Stimulated activated naive CD4-positive, alpha-beta T cell treated with Interleukin-2 at 50 U/mL for 16 hours (primary cell): ENCODE measurements at places on chromosomes 3 and 15.
A peak's percentile ranks its signal among the peaks of the same experiment; 100 is the strongest.

GRCh38 chr15:29382862-29383261, 113.2 kb upstream of the NSMCE3 start:
- no peak for DNase-seq

DNA sequence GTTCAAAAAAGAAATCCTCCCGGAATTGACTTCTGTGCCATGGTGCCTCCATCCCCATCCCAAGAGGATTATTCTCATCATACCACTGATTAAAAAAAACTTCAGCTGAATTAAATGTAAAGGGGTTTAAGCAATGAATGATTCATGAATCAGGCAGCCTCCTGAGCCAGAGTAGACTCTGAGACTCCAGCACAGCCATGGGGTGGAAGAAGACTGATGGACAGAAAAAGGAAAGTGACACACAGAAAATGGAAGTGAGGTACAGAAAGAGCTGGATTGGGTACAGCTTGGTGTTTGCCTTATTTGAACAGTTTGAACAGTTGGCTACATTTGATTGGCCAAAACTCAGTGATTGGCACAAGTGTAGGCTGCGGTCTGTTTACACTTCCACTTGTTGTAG, 224.8 kb upstream of the ATP10A start:
- no peak for DNase-seq

DNA sequence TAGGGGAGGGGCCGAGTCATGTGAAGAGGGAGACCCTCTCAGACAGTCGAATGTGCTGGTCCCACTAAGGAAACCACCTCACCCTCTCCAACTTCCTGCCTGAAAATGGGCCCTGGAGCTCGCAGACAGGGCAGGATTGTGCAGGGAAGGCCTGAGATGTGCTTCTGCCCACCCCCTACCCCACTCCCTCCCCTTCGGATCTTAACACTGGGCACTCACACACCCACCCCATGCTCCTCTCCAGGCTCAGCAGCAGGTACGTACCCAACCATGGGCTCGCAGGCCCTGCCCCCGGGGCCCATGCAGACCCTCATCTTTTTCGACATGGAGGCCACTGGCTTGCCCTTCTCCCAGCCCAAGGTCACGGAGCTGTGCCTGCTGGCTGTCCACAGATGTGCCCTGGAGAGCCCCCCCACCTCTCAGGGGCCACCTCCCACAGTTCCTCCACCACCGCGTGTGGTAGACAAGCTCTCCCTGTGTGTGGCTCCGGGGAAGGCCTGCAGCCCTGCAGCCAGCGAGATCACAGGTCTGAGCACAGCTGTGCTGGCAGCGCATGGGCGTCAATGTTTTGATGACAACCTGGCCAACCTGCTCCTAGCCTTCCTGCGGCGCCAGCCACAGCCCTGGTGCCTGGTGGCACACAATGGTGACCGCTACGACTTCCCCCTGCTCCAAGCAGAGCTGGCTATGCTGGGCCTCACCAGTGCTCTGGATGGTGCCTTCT, 20.0 kb downstream of the ATRIP start:
- peak; percentile 24 for DNase-seq

- DNase-seq = no peak
These were observed 3.4 kb upstream of the FSTL1 start for GRCh38 chr3:120454076-120454689.

DNA sequence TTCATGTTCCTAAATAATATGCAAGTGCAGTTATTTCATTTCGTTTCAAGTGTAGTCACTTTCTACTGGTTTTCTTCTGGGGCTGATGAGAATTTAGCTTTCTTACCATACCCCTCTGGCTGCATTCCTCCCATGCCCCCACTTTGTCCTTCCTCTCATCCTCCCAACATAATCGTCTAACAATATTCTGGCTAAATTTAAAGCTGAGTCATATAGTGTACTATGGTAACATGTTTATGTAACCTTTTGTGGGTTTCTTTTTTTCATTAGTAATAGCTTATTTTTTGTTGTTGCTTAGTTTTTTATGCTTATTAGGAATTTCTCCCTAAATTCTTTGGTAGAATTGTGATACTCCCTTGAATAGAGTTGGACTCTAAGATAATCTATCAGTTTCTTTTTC, 30.5 kb downstream of the DUT start:
- no peak for DNase-seq

DNA sequence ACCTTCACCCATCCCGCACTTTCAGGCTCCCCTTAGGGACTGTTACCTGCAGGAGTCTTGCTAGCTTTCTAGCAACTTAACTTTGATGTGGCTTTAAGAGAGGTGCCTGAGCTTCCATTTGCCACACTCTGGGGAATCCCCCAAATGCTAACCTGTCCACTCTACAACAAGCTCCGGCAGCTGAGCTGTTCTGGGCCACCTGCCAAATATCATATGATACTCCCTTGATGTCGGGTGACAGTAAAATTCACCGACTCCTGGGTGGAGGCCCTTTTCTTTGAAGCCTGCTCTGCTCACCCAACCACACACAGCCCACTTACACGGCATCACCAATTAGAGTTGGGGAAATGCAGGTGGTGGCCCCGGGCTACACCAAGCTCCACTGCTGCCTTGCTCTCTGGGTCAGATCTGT, 38.0 kb upstream of the XCR1 start:
- DNase-seq = peak; percentile 83

GRCh38 chr15:60917461-60918145, 311.5 kb downstream of the RORA start:
- no peak for DNase-seq

- DNase-seq = no peak
These were observed 11.8 kb downstream of the CAPN3 start for GRCh38 chr15:42371096-42371495.

GRCh38 chr15:80585544-80586018, 109.5 kb upstream of the ABHD17C start:
- no peak for DNase-seq

DNA sequence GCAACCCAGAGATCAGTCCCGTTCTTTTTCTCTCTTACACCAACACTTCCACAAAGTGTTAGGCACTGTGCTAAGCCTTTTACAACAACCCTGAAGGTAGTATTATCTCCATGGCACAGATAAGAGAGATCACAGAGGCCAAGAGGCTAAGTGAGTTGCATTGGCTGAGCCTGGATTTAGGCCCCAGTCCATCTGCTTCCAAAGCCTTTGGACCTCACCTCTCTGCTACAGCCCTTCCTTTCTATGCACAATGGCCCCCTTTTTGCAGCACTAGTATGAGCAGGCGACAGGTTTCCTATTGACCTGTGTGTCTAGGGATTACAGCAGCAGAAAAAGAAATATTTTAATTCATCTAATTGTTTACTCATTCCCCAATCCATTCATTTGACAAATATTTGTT, 76.2 kb downstream of the CRYGS start:
- DNase-seq = no peak

DNA sequence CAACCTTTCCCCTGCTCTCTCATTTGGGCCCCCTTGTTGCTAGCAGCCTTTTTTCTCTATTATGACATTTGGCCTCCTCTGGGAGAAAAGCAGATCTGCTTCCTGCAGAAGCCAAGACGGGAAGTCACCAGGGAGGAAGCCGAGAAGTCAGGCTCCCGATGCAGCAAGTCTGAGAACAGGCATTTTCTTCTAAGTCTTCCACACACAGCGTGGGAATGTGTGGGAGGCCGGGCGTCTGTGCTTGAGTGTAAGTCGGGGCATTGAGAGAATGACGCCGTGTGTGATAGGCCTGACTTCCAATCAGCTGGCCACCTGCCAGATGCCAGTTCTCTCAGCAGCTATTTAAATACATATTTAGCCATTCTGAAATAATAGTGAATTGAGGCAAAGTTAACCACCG, 75.8 kb upstream of the FAM98B start:
- no peak for DNase-seq

DNA sequence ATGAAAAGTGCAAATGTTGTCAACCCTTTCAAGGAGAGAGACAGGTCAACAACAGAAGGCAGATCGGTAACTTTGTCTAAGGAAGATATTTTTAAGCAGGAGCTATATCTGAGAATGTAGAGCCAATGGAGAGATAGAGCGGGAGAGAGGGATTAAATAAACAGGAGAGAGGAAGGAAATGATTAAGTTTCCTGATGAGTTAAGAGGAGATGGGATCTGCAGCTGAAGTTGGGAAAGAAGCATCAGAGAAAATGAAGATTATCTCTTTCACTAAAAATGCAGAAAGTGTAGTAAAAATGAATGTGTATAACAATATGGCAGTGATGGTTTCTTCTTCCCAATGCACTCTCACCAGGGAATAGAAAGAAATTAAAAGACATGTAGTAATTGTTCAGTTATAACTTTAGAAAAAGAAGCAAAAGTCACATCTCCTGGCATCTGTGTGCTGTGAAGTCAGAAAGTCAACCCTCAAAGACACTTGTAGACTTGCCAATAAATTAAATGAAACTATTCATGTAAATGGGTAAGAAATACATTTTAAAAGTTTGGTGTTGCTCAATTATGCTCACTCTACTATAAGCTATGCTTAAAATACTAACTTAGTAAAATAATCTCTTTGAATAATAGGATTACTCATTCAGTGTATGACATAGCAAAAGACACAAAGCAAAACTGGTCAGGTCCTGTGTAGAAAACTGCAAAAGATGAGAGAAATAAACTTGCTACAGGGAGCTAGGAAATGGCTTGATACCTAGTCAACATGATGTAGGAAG, 264.6 kb downstream of the ZIC4 start:
- DNase-seq = no peak

DNA sequence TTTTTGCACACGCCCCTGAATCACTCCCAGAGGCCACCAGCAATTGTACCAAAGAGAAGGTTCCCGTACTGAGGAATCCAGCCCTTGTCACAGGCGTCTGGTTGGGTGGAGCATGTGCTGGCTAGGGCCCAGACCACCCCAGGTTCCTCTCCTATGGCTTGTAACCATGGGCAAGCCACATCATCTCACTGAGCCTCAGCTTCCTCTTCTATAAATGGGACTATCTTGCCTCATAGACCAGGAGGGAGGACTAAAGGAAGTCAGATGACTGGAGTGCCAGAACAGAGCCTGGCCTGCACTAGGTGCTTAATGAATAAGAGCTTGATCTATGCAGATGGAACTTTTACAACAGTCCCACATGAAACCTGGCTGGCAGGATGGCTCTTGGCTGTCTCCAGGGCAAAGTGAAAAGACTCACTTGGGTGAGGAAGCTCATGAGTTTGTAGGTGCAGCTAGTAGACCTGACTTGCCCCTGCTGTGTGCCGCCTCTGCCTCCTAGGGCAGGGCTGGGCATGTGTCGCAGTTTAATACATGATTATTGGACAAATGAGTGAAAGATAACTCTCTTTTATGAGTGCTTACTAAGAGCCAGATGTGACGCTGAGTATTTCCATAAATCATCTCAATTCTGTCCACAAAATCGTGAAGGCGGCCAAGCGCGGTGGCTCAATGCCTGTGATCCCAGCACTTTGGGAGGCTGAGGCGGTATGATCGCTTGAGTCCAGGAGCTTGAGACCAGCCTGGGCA, 29.3 kb downstream of the CTSH start:
- no peak for DNase-seq

DNA sequence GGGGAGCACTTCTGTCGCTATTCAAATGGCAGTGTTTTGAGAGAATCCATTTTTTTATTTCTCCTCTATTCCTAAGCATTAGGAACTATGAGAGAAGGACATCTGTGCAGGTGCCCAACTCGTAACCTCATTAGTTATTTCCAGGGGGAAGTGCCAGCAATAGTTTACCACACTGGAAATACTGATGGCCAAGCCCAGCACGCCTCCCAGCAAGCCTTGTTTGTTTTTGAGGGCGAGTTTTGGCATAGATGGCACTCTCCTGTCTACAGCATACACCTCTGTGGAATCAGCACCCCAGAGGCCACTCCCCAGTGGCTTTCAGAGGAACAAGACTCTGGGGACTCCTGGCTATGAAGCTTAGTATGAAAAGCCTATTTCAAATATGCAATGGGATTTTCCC, 36.6 kb downstream of the FAN1 start:
- no peak for DNase-seq

GRCh38 chr3:38916706-38917105, 100.7 kb upstream of the SCN10A start:
- no peak for DNase-seq

DNA sequence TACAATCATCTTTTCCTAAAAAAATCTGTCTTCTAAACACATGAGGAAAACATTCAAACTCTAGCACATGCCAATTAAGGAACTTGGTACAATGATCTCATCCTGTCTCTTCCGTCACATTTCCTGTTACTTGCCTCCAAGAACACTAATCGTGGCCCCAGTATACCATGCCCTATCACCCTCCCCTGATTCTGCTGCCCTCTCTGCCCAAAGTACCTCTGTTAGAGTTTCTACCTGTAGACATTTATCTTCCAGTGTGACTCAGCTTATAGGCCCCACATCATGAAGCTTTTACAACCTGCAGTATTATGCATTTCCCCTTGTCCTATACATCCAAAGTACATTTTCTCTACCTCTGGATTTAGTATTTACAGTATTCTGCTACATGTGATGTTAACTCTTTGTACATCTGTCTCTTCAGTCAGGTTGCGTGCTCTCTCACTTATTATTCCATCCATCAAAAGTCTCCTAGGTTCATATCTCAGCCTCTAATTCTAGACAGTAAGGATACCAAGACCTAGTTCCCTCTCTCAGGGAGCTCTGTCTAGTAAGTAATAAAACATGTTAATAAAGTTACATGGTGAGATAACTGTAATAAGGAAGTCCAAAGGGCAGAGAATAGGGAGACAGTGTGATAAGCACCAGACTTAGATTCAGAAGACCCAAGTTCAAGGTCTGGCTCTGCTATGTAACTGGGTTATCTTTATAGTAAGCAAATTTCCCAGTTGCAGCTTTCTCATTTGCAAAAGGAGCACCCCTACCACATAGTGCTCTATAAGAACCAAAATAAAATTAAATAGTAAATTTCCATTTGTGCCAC, 8.9 kb upstream of the SEMA6D start:
- no peak for DNase-seq

DNA sequence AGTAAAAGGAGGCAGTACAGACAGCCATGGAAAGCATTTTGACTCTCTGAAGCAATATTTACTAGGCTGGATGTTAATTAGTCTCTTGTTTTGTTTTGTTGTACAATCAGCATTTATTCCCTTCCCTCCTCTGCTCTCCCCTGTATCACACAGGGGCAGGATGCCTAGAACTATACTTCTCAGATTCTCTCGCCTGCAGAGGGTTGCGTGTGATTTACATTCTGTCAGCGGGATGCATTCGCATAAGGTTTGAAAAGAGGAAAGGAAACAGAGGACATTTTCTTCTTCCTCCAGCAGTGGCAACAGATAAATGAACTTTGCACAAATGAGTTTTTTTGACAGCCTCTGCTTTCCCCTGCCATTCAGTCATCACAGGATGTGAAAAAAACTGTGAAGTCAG, 188.3 kb downstream of the RSL24D1 start:
- DNase-seq = no peak
